ENCODE measurements at places on chromosomes 1 and 21.

DNA sequence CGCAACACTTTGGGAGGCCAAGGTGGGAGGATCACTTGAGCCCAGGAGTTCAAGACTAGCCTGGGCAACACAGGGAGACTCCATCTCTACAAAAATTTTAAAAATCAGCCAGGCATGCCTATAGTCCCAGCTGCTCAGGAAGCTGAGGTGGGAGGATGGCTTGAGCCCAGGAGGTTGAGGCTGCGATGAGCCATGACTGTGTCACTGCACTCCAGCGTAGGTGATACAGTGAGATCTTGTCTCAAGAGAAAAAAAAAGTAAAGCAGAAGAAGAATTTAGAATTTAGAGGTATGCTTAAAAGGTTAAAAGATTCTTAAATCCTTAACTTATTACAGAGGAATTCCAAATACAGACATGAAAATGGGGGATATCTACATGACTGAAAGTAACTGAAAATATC is 79.5 kb downstream of the SMYD3 start:
- DNase-seq, result no peak

DNA sequence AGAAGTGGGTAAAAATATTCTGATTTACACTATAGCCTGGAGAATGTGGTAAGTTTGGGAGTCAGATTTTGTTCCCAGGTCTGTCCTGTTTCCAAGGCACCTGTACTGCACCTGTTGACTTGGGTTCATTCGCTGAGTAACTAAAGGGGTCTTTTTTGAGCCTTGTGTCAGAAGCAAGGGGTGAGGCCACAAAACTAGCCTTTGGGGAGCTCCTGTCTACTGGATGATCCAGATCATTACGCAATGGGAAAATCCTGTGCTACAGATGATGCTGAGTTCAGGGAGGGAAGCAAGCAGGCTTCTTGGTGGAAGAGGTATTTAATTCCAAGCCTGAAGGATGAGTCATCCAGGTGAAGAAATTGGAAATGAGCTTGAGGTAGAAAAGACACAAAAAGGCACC is 424.0 kb downstream of the MATN1 start:
- no peak for DNase-seq

DNA sequence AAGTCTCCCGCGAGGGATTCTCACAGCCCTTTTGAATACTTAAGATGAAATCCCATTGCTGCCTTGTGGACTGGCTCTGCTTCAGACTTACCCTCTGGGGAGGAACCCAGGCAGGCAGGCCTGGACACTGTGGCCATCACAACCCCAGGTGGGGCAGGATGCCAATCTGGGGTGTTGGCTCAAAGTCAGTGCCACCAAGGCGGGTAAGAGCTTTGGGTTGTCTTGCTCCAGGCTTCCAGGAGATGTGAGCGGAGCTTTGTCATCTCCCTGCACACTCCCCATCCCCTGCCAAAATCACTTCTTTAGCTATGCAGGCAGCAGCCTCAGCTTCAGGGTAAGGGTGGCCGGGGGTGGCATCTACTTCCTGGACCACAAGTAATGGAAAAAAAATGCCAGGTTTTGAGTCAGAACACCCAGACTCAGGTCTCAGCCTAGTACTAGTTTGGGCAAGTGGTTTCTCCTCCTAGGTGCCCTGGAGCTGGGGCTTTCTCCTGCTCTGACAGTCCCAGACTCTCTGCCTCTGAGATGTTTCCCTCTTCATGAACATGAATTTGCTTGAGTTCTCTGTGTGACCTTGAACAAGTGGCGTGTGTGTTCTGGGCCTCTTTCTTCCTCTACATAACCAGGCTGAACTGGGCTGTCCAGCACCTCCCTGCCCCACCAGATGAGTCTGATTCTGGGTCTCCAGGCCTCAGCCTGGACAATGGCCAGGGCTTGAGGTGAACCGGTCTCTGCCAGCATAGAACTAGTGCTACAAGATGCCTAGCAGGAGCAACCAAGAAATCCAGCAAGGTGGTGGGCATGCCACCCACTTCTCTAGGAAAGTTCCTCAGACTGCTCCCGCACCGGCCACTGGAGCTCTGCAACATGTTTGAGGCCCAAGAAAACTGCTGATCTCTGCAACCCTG is 65.4 kb downstream of the VWA5B1 start:
- no peak for DNase-seq

GRCh38 chr1:46184920-46185658 is 8.8 kb upstream of the P3R3URF start:
- DNase-seq, result no peak

- no peak for DNase-seq
Observed at GRCh38 chr1:52955129-52955970, 28.3 kb downstream of the SCP2 start.

DNA sequence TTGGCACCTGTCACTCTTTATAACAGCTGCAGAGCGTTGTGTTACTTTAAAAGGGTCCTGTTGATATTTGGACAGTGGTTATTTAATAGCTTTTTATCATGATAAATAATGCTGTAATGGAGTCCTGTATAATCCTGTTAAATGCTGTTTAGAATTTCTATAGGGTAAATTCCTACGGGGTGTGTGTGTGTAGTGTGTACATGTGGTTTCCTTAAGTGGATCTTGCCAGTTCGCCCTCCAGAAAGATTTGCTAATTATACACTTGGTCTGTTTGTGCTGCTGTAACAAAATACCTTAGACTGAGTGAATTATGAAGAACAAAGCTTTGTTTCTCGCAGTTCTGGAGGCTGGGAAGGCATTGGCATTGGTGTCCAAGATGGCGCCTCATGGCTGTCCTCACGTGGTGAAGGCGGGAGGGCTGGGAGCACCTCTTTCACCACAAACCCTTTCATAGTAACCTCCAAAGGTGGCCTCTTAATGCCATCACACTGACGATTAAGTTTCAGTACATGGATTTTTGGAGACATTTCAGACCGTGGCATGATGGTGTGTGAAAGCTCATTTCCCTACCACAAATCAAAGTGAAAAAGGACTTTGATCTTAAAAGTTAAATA is 11.2 kb downstream of the PRMT2 start:
- DNase-seq, result no peak

GRCh38 chr1:31745096-31745945 is 18.8 kb downstream of the ADGRB2 start:
- no peak for DNase-seq

- no peak for DNase-seq
Observed at GRCh38 chr1:65508051-65508450, 87.6 kb downstream of the LEPR start.

GRCh38 chr1:163842571-163842970 is 520.8 kb downstream of the NUF2 start:
- DNase-seq, result no peak

- DNase-seq, result no peak
Observed at GRCh38 chr21:17085707-17086106, 427.1 kb upstream of the CXADR start.

- no peak for DNase-seq
Observed at GRCh38 chr1:41226815-41227434, 15.2 kb downstream of the SCMH1 start.

- DNase-seq, result no peak
Observed at GRCh38 chr1:179803104-179803503, 60.0 kb downstream of the FAM163A start.

- no peak for DNase-seq
Observed at GRCh38 chr1:5150191-5150590, 495.8 kb downstream of the AJAP1 start.

- no peak for DNase-seq
Observed at GRCh38 chr1:206145771-206146290, 28.6 kb upstream of the AVPR1B start.

DNA sequence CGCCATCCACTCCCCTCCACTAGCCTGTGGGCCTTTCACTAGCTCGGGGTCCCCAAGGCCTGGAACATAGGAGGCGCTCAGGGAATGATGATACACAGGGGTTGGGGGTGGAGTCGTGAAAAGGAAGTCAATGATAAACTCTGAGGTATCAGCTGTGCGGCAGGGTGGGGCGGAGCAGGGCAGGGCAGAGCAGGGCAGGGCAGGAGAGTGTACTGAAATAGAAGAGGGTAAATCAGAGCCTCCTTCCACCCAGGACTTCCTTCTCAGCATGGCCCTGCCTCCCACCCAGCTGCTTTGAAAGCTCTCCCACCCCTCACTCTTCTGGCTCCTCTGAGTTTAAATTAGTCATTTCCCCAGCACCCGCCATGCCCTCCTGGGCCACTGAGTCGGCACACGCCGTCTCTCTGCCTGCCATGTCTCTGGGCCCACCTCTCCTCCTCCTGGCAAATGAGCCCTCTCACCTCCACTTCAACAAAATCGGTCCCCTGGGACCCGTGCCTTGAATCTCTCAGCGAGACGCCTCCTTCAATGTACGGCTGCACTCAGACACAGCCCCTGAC is 16.9 kb downstream of the CAPZB start:
- DNase-seq, result no peak

DNA sequence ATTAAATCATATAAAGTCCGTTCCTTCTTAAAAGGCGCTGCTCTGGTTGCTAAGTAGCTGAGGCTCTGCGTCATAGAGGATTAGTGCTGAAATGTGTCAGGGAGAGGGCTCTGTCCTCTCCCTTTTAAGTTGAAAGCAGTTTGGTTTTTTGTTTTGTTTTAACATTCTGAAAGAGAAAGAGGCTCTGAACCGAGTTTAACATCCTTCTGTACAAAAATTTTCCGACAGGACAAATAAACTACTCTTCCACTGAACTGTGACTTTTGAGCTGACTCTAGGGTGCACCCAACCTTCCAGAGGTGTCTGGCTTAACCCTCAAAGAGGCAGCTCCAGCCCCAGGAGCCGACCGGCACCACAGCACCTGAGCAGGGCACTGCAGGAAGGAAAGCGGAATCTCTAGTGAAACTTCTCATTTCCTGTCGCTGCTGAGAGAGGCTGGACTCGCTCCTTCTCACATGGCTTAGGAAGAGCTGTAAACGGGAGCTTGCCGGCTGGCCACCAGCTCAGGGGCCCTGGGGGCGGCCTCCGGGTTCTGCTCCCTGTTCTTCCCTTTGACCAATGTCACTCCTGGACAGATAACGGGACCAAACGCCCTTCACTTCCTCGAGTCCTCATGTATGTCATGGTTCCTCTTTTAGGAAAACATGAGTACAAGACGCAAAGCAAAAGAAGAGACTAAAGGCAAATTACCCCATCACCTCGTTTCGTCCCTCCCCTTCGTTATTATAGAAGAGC is 1.2 kb downstream of the VAV3 start:
- DNase-seq, result no peak

GRCh38 chr1:3283849-3284248 is 170.6 kb upstream of the ARHGEF16 start:
- DNase-seq, result peak; percentile 13

DNA sequence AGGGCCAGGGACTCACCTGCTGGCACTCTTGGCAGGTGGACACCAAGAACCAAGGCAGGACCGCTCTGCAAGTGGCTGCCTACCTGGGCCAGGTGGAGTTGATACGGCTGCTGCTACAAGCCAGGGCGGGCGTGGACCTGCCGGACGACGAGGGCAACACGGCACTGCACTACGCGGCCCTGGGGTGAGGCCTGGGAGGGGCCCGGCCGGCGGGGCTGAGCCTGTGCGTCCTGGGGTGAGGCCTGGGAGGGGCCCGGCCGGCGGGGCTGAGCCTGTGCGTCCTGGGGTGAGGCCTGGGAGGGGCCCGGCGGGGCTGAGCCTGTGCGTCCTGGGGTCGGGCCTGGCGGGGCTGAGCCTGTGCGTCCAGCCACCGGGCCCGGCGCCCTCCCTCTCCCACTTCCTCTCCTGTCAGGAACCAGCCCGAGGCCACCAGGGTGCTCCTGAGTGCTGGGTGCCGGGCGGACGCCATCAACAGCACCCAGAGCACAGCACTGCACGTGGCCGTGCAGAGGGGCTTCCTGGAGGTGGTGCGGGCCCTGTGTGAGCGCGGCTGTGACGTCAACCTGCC is 4.6 kb upstream of the MMP23B start:
- DNase-seq, result no peak

DNA sequence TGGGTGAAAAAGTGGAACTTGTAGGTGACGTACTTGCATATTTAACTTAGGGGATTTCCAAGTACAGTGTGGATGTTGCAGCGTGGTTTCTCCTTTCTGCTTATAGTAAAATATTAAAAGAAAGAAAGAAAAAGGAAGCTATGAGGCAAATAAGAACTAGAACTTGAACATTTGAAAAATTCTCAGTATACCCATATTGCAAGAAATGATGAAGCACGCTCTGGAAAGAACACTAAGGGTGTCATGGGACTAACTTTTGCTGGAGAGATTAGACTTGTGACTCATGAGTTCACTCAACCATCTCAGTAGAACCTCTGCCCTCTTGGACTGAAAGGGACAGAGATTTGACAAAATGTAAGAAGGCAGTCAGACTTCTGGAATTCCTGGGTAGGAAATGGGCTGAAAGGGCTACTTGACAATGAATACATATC is 704.5 kb upstream of the ADGRL4 start:
- DNase-seq, result no peak

DNA sequence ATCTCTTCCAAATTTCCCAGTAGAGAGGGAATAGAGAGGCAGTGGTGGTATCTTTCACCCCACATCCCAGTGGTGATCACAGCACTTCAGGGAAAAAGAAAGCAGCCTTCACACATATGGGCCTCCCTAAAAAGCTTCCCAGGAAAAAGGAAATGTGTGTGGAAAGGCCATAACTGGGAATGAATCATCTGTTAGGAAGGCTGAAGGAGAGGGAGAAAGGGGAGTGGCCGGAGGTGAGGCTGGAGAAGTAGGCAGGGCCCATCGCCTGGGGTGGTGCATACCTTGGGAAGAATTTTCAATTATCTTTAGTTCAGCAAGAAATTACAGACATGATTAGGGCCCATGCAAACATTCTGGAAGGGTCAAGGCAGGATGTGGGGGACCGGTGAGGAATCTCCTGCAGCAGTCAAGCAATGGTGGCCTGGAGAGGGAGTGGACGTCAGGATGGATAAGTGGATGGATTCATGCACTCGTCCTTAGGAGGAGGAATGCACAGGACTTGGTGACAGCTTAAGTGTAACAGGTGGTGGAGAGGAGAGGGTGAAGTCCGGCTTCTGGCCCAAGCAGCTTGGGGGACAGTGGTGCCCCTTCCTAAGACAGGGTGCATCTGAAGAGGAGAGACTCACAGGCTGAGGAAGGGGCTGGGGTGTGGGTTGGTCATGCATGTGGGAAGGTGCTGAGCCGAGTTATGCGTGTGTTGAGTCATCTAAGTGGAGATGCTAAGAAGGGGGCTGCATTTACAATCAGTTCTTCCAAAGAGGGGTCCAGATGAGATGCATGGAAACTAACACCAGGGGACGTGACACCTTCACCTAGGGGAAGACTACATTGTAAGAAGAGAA is 17.9 kb downstream of the HIVEP3 start:
- no peak for DNase-seq

GRCh38 chr1:90719330-90720144 is 2.4 kb upstream of the BARHL2 start:
- no peak for DNase-seq

All from amygdala (tissue), 56 donors.